ENCODE measurements at places on chromosomes 5 and 9.

- ATAC-seq = no peak
Measured at GRCh38 chr5:80592105-80592504, 22.0 kb upstream of the ANKRD34B start.

- peak; percentile 71 for ATAC-seq
Measured at GRCh38 chr5:59123595-59124561, 541.0 kb downstream of the RAB3C start.

DNA sequence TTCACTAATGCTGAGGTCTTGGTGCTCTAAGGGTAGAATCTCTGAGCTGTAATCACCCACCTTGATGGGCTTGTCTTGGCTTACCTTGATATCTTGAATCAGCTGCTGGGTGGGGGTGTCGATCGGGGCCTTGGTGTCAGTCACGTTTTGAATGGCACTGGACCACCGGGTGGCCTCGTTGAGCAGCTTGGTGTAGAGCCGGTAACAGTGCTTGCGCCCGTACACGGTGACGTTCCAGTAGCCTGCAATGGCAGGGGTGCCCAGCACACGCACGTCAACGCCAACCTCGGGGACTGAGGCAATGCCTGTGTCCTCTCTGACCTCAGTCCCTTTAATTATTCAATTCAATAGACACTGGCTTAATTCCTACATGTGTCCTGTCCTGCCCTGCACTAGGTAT lies 63.1 kb upstream of the RETREG1 start:
- ATAC-seq = no peak

- ATAC-seq = no peak
Measured at GRCh38 chr9:71826279-71826678, 58.0 kb upstream of the CEMIP2 start.

DNA sequence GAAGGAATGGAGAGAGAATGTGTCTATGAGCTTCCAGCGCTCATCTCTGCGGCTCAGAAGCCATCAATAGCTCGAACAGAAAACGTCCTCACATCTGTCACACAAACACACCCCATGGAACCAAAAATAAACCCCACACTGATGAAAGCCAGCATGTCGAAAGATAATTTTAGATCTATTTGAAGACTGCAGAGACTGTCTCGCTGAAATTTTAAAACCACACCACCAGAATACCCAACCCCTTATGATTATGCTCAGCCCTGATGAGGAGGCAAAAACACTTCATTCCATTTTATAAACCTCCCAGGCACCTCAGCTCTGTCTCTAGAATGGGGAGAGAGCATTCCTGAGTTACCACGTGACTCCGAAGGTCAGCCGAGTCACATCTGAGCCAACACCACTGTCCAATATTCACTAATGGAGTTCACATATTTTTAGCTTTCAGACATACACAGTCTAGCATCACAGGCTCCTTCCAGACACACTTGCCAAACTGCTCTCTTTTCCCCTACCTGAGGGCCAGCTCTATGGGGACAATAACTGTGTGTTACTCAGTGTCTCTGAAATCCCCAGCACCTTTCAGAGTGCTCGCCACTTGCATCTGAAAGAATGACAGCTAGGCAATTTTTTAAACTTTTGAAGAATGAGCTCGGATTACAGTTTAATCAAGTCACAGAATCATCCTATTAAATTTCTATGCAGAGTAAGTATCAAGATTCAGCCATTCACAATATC lies 63.2 kb downstream of the SERINC5 start:
- peak; percentile 47 for ATAC-seq

- ATAC-seq = no peak
Measured at GRCh38 chr9:130092910-130093309, 39.2 kb downstream of the GPR107 start.

DNA sequence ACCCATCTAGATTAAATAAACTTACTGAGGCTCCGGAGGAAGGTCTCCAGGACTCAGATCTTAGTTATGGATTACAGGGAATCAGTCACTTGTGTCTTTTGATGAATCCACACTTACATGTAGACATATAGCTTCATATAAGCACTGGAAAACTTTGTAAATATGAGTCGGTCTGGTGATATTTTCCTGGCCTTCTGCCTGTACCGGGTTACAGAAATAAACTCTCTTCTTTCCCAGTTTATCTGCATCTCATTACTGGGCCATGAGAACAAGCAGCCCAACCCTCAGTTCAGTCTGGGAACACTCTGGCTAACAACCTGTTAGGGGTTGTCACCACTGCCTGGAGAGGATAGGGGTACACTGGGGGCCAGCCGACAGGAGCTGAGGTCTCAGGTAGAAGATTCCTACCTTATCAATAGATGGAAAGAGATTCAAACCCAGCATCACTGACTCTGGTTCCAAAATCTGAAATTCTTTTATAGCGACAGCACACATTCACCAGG lies 59.1 kb downstream of the THBS4 start:
- no peak for ATAC-seq

- no peak for ATAC-seq
Measured at GRCh38 chr5:54990841-54991258, 5.5 kb upstream of the ESM1 start.

- ATAC-seq = no peak
Measured at GRCh38 chr9:18274693-18275092, 199.3 kb upstream of the ADAMTSL1 start.

DNA sequence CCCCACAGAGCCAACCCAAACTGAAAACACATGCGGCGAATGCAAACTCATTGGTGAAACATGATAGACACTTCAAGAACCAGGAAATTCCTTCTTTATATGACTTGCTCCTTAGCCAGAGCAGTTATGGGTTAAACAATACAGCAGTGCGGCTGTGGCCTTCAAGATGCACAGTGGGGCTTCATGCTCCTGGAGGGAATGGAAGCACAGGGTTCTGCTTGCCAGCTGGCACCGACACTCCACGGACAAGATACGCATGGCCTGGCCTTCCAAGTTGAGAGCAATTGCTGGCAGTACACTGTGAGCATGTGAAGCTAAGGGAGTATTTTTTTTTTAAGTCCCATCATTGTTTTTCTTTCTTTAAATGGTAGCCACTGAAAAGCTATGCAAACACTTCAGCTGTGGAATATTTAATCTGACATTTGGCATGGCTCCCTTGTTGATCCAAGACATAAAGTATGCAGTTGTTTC lies 451.6 kb upstream of the CD180 start:
- ATAC-seq = no peak

- no peak for ATAC-seq
Measured at GRCh38 chr9:93680443-93681268, 104.3 kb downstream of the PHF2 start.

DNA sequence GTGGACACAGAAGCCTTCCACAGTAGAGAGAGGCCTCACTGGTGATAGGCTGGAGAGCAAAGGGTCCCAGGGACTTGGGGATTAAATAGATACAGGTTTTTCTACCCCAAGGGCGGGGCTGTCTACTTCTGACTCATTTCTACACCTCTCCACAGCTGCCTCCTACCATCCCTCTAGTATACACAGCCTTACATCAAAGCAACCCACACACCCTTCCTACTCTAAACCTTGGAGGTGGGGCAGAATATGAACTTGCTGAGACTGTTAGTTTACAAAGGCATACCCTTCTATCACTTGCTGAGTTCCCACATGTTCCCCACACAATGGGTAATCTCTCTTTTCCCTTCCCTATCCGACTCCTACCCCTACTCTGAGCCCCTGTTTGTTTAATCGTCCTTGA lies 19.9 kb upstream of the PCA3 start:
- ATAC-seq = peak; percentile 57

DNA sequence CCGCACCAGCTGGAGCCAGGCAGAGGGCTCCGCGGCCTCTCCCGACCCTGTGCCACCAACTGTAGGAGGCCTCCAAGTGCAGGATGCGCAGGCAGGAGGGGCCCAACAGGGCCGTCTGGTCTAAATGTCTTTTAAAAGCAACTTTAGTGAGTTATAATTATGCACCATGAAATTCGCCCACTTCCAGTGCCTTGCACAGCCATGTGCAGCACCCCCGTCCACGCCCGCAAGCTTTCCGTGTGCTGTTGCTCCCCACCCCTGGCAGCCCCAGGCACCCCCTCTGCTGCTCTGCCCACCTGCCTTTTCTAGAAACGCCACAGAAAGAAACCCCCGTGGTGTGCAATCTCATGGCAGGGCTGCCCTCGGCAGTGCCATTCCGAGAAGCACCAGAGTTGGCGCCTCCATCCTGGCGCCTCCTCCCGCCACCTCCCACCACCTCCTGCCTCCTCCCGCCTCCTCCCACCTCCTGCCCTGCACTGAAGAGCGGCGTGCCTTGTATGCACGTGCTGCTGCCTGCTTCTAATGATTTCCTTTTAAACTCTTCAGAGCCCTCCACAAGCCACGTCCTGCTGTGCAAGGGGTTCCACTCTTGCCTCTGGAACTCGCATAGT lies 7.5 kb upstream of the SLC6A18 start:
- ATAC-seq = no peak

DNA sequence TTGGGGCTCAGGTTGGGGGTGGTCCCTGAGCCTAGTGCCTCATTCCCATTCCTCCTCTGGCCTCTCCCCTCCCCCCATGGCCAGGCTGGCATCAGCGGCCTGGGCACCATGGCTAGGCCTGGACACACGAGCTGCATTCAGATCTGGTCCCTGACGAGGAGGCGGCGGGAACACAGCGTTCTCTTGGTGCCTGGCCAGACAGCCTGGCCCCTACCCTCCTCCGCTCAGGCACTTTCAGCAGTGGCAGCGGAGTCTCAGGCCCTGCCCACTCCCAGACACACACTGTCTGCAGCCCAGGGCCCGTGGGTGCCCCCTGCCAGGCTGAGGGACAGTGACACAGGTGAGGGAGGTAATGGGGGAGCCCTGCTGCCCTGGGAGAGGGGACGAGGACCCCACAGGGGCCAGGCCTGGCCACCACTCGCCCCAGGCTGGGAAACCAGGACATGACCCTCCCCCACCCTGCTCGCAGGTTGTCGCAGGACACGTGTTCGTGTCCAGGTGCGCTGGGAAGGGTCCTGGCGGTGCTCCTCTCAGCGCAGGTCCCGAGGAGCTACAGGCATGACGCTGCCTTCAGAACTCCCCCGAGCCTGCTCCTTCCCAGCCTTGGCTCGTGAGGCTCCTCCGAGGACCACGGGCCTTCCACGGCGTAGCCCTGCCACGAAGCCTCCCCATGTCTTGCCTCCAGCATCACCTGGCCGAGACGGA lies 19.9 kb upstream of the UBAC1 start:
- no peak for ATAC-seq

- ATAC-seq = no peak
Measured at GRCh38 chr5:26278078-26278477, 760.3 kb downstream of the CDH9 start.

DNA sequence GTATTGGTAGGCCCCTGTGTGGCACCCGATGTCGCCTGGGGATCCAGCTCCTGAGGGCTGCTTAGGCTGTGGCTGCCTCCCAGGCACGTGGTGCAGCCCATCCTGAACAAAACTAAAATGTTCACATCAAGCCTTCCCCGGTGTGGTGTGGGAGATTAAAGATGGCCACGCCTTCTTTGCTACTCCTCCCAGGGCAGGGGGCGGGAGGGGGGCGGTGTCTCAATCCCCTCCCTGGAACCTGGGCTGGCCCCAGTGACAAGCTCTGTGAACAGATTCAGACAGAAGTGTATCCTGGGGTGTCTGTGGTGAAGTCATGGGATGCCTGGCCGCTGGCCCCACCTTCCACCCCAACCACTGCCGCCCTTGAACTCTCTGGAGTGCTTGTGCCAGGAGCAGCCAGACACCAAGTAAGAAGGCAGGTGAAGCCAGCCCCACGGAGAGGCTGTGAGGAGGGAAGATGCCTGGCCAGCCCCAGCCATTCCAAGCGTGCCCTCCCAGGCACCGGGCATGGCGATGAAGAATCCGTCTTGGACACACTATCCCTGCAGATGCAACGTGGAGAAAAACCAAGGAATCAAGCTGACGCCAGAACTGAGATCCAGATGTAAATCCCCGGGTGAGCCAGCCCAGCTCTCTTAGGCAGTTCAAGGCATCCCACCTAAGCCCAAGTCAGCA lies 75.8 kb downstream of the AK8 start:
- ATAC-seq = no peak

DNA sequence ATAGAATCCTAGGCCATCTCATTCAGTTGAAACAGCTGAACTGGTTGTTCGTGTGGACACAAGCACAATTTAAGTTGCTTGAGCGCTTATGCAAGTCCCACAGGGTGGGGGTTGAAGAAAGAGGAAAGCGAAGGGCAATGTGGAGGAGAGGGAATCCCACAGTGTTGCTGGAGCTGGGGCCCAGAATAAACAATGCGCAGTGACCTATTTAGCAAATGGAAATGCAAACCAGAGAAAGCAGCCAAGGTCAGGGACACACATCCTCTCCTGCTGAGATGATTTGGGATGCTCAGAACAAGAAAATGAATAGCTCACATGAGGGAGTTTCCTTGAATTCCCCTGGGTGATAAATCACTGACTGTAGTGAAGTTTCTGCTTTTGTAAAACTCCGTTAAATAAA lies 838.3 kb downstream of the TLE4 start:
- no peak for ATAC-seq

DNA sequence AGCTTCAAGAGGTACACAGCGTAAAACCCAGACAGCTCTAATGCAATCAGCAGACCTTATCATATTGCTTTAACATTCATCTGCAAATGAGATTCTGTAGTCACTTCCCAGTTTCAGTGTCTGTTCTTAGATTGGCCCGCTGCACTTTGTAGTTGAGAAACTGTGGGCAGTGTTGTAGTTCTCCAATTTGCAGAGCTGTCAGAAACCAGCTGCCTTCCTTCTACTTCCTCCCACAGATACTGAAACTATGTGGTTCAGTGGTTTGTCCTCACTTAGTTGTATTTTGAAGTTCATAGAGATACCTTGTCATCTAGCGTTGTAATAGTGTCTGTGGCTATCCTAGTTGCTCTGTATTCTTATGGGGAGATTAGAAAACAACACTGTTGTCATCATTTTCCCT lies 39.6 kb upstream of the TRIM36 start:
- peak; percentile 97 for ATAC-seq

DNA sequence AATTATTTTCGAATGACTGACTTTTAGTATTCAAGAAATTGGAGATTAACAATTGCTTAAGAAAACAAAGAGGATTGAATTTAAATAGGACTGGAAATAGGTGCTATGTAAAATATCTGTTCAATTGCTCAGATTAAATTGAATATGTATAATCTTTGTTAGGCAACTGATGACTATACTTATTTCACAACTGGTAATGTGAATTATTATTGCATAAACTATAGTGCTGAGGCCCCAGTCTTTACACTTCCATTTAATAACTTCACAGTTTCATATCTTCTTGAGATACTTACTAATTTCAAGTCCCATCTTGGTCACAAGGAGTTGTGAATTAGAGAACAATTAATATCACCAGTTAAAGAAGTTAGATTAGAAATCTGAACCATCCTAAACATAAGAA lies 16.7 kb downstream of the CEP78 start:
- no peak for ATAC-seq

DNA sequence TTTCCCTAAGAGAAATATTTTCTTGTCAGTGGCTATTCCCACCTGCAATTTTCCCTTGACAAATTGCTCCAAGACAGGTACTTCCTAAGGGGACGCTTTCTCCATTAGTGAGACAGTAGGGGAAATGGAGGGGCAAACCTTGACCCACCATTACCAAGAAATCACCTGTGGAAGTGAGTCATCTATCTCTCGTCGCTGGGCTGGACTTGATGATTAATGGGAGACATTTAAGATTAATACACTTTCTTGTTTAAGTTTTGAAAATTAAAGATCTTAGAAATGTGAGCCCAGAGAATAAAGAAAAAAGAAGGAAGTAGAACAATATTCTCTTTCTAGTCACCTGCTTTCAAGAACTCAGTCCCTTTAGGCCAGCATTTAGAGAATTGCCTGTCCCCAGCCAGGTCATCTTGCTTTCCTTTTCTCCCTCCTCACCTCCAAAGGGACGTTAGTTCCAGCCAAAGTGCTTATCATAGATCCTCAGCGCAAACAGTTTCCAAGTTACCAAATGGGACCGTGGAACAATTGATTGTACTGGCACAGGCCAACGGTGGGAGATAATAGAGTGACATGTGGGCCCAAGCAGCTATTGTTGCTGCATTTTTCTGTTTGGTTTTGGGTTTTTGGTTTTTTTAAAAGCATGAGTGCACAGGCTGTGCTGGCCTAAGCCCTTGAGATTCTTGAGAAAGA lies 284.4 kb downstream of the ENC1 start:
- no peak for ATAC-seq
